Thoracic aorta (tissue), 2 donors: ENCODE measurements at places on chromosomes 7 and 10. TPM values are rescaled to one million over a fixed set of nuclear protein-coding genes. Genes with fewer than 3 reads are reported as not detected.

DNA sequence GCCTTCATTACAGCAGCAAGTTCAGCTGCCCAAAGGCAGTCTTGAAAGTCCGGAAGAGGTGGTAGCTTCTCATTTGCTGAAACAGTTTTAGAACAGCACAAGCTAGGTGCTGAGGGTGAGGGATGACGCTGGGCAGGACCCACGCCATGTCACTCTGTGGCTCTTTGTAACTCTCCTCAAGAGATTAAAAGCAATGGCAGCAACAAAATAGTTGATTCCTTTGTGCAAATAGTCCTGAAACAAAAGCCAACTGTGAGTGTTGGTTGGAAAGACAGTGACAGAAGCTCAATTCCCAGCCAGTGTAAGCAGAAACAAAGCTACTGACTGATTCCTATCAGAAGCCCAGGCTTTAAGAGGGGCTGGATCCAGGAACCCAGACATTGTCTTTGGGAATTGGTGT, 47.6 kb upstream of the AQP1 start:
- H3K4me1 ChIP-seq, result peaks cover 53% of the 10 kb centered on the region
- H3K27ac ChIP-seq, result peak overlapping the region; percentile 59
- H3K36me3 ChIP-seq, result no peaks in the 10 kb centered on the region
- H3K27me3 ChIP-seq, result no peaks in the 10 kb centered on the region

DNA sequence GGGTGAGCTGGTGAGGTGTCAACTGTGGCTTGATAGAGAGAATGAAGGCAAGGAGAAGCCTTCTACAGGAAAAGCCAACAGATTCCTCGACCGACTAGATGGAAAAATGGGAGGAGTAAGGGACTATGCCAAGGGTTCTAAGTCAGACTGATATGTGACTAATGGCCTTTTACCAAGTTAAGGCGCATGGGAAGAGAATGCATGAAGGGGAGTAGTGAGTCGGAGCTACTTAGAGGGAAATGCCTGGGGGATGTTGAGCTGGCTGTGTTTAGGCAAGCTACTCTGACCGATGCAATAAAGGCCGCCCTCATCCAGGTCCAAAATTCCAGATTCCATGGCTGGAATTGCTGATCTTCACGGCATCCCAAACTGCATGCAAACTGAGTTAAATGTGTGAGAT, 48.2 kb downstream of the APBB1IP start:
- no peak overlapping the region for H3K4me3 ChIP-seq
- no peak for DNase-seq
- H3K4me1 ChIP-seq, result no peaks in the 10 kb centered on the region
- H3K36me3 ChIP-seq, result no peaks in the 10 kb centered on the region

DNA sequence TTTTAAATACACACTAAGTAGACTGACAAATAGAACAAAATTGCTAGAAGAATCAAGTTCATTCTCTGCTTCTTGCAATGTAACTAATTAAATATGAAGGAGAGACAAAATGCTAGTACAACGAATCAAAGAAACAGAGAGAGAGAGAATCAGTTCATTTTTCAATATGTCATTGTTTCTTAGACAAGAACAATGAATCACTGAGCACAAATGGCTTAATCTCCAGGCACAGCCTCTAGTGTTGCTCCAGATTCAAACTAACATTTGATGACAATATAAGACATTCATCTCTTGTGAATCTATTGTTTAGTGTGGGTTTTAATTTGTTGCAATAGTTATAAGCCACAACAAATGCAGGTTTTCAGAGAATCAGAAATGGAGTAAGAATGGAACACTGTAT, 357.4 kb upstream of the TMEM229A start:
- no peak overlapping the region for H3K4me3 ChIP-seq
- no peak for DNase-seq
- no peaks in the 10 kb centered on the region for H3K4me1 ChIP-seq

DNA sequence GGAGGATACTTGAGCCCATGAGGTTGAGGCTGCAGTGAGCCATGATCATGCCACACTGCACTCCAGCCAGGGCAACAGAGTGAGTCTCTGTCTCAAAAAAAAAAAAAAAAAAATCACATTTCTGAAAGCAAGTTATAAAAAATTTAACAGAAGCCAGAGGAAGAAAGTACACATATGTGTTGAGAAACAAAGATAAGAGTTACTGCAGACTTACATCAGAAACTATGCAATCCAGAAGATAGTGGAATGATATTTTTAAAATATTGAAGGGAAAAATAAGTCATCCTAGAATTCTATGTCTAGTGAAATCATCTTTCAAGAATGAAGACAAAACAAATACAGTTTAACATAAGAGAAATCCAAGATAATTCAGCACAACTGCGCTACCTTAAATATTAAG, 46.9 kb downstream of the ZNF518A start:
- no peaks in the 10 kb centered on the region for H3K4me1 ChIP-seq
- H3K36me3 ChIP-seq, result no peaks in the 10 kb centered on the region
- DNase-seq, result no peak
- H3K4me3 ChIP-seq, result no peak overlapping the region
- H3K27ac ChIP-seq, result no peak overlapping the region

- peaks cover 15% of the 10 kb centered on the region for H3K4me1 ChIP-seq
- no peak overlapping the region for H3K4me3 ChIP-seq
- DNase-seq, result no peak
- H3K27ac ChIP-seq, result no peak overlapping the region
- H3K27me3 ChIP-seq, result peaks cover 5% of the 10 kb centered on the region
Observed at GRCh38 chr7:142801601-142802295, 31.0 kb downstream of the PRSS2 start.

GRCh38 chr10:5079836-5080235, 14.4 kb upstream of the AKR1C3 start:
- no peak overlapping the region for H3K4me3 ChIP-seq
- no peak for DNase-seq

GRCh38 chr10:80407812-80408241, 524 bp upstream of the PRXL2A start:
- H3K27me3 ChIP-seq, result no peaks in the 10 kb centered on the region
- H3K36me3 ChIP-seq, result no peaks in the 10 kb centered on the region
- H3K4me3 ChIP-seq, result peak overlapping the region; percentile 73
- peaks cover 26% of the 10 kb centered on the region for H3K4me1 ChIP-seq
- no peak for DNase-seq

DNA sequence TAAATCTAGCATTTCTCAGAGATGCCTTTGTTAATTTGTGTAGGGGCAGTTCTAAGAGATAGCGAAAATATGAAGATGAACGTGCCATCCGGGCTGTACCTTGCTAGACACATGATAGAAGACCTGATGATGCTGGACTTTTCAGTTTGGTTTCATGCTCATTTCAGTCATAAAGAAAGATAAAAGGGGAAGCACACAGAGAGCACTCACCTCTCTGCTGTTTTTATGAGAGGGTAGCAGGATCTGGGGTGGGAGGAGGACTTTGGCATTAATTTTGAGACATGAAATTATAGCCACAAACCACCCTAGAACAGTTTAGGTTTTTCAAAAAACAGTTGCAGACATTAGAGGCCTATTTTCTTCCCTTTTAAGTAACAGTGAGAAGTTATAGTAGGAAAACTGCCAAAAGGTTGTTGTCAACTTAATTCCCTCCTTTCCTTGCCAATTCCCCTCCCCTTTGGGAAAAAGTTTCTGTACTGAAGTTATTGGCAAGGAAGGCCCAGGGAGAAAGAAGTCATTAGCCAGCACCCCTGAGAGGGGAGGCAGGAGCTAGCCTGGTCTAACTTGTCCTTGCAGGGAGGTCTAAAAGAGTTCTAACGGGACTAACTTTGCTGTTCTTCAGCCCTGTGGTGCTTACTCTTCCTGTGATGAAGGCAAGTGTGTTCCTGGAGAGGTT, 2.6 kb downstream of the ST7 start:
- H3K4me3 ChIP-seq, result peak overlapping the region; percentile 98
- no peaks in the 10 kb centered on the region for H3K27me3 ChIP-seq
- no peaks in the 10 kb centered on the region for H3K36me3 ChIP-seq
- peaks cover 45% of the 10 kb centered on the region for H3K4me1 ChIP-seq
- H3K27ac ChIP-seq, result peak overlapping the region; percentile 100

- H3K4me3 ChIP-seq, result no peak overlapping the region
- H3K36me3 ChIP-seq, result no peaks in the 10 kb centered on the region
- no peaks in the 10 kb centered on the region for H3K4me1 ChIP-seq
Observed at GRCh38 chr7:1254281-1255079, 21.8 kb downstream of the UNCX start.

DNA sequence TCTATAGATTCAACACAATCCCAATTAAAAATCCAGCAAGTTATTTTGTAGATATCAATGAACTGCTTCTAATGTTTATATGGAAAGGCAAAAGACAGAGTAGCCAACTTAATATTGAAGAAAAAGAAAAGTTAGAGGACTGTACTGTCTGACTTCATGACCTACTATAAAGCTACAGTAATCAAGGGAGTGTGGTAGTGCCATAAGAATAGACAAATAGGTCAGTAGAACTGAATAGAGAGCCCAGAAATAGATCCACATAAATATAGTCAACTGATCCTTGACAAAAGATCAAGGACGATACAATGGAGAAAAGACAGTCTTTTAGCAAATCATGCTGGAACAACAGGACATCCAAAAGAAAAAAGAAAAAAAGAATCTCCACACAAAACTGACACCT, 7.4 kb upstream of the EEPD1 start:
- DNase-seq, result no peak
- H3K27me3 ChIP-seq, result no peaks in the 10 kb centered on the region

DNA sequence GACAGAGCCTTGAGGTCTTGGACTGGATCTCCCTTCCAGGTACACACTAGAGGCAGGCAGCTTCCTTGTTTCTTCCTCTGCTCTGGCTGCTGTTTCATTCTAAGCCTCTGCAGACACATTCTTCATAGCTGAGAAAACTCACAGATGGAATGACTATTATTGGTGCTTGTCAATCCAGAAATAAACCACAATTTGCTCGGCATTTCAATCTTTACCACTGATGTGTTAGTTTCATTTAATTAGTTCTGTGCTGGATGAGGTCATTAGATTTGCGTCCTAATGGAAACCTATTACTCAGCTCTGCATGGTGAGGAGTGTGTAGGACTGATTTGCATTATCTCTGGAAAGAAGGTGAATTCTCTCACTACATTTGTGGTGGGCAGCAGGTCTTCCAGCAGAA, 392.5 kb downstream of the NRG3 start:
- H3K27ac ChIP-seq, result no peak overlapping the region
- H3K4me1 ChIP-seq, result no peaks in the 10 kb centered on the region
- DNase-seq, result no peak
- no peaks in the 10 kb centered on the region for H3K27me3 ChIP-seq
- no peaks in the 10 kb centered on the region for H3K36me3 ChIP-seq
- no peak overlapping the region for H3K4me3 ChIP-seq

- H3K4me3 ChIP-seq, result no peak overlapping the region
- no peak overlapping the region for H3K27ac ChIP-seq
- no peak for DNase-seq
- no peaks in the 10 kb centered on the region for H3K27me3 ChIP-seq
- H3K36me3 ChIP-seq, result no peaks in the 10 kb centered on the region
Observed at GRCh38 chr10:116831790-116832189, 17.5 kb upstream of the ENO4 start.

DNA sequence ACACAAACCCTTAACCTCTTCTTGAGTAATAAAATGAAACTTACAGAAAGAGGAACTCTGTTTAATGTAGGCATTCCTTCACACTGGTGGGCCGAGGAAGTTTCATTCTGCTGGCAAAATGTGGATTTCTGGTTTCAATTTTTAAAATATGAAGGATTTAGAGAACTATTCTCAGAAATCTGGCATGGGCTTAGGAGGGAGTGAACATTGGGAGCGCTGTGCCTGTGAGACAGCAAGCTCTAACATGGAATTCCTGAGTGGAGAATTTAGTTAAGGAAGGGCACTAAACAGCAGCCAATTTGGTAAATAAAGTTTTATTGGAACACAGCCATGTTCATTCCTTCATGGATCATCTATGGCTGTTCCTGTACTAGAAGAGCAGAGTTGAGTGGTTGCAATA, 751.8 kb upstream of the IGFBP3 start:
- H3K27me3 ChIP-seq, result no peaks in the 10 kb centered on the region
- no peaks in the 10 kb centered on the region for H3K4me1 ChIP-seq

- no peak overlapping the region for H3K27ac ChIP-seq
- no peaks in the 10 kb centered on the region for H3K27me3 ChIP-seq
- no peak for DNase-seq
- peaks cover 41% of the 10 kb centered on the region for H3K36me3 ChIP-seq
Observed at GRCh38 chr7:100090527-100091410, 2.0 kb downstream of the COPS6 start.

- no peaks in the 10 kb centered on the region for H3K27me3 ChIP-seq
- no peaks in the 10 kb centered on the region for H3K36me3 ChIP-seq
- H3K27ac ChIP-seq, result no peak overlapping the region
- DNase-seq, result no peak
Observed at GRCh38 chr10:45553613-45554012, 119.0 kb downstream of the ZFAND4 start.

GRCh38 chr7:128422842-128423241, 13.1 kb upstream of the IMPDH1 start:
- no peaks in the 10 kb centered on the region for H3K36me3 ChIP-seq
- no peaks in the 10 kb centered on the region for H3K27me3 ChIP-seq
- no peaks in the 10 kb centered on the region for H3K4me1 ChIP-seq
- no peak overlapping the region for H3K27ac ChIP-seq

GRCh38 chr7:181738-182137, 10.6 kb upstream of the FAM20C start:
- peaks cover 7% of the 10 kb centered on the region for H3K4me1 ChIP-seq
- DNase-seq, result no peak
- no peaks in the 10 kb centered on the region for H3K36me3 ChIP-seq
- H3K27ac ChIP-seq, result no peak overlapping the region
- no peaks in the 10 kb centered on the region for H3K27me3 ChIP-seq

GRCh38 chr7:133775201-133775600, 351.9 kb upstream of the LRGUK start:
- no peak overlapping the region for H3K4me3 ChIP-seq
- H3K36me3 ChIP-seq, result no peaks in the 10 kb centered on the region
- no peak overlapping the region for H3K27ac ChIP-seq
- no peaks in the 10 kb centered on the region for H3K27me3 ChIP-seq
- no peaks in the 10 kb centered on the region for H3K4me1 ChIP-seq

- no peaks in the 10 kb centered on the region for H3K27me3 ChIP-seq
- H3K27ac ChIP-seq, result no peak overlapping the region
- peaks cover 11% of the 10 kb centered on the region for H3K4me1 ChIP-seq
- H3K4me3 ChIP-seq, result no peak overlapping the region
Observed at GRCh38 chr10:11609052-11609451, 2.4 kb downstream of the USP6NL start.

DNA sequence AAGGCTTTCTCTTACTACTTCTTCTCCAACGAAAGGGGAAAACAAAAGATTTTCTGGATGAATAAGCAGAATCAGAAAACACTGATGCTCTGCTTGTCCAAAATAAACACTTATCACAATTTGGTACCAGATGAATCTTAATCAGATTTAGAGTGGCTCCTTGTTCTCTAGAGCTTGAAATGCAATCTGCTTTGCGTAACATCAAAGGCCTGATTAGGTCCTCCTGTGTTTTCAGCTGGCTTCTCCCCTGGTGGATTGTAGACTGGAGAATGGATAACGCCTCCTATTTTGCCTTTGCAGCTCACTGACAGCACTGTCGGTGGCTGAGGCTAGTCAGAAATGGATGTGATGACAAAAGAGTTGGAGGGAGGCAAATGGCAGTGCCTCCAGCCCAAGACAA, 91.2 kb downstream of the FAM13C start:
- H3K4me3 ChIP-seq, result no peak overlapping the region
- H3K36me3 ChIP-seq, result peaks cover 7% of the 10 kb centered on the region
- no peak for DNase-seq
- no peaks in the 10 kb centered on the region for H3K27me3 ChIP-seq

- H3K27me3 ChIP-seq, result no peaks in the 10 kb centered on the region
Observed at GRCh38 chr10:126253611-126253998, 134.7 kb downstream of the ADAM12 start.

Gene FAM13C
- 30.9 TPM for total RNA-seq

Gene CRHR2
- 0.21 TPM for total RNA-seq

Gene ZNF786
- 9.2 TPM for total RNA-seq

Gene C10orf67
- not detected for total RNA-seq

Gene CDK14
- 10.8 TPM for total RNA-seq

Gene SLC13A4
- total RNA-seq, result 2.0 TPM

Gene FAM237B
- total RNA-seq, result not detected
